H9 (cell line): ENCODE measurements at places on chromosomes 5 and 9. TPM values are rescaled to one million over a fixed set of nuclear protein-coding genes. Genes with fewer than 3 reads are reported as not detected.

Gene TERT
- total RNA-seq = 13.3 and 15.5 TPM in 2 replicates

DNA sequence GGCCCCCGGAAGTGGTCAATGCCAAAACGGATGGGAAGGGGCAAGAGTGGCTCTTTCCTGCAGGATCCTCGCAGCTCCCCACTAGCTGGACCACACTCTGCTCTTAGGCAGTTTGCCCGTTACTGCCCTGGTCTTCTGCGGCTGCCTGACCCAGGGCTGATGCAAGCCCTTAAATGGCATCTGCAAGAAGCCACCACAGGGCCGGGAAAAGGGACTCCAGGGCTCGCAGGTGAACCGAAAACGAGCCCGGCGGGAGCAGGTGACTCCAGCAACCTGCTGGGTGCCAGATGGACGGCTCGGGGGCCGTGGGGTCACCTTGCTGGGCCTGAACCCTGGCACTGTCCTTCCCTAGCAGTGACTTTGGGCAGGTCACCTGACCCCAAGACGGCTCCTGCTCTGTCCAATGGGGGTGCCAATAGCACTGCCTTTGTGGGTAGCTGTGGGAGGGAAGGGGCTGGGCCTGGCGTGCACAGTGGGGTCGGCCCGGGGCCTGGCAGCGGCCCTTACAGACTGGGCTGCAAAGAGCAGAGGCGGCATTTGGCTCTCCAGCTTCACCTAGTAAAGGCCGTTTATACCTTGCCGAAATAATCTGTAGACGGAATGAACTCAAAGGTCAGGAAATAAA lies 1.3 kb downstream of the TMEM250 start:
- DNase-seq = peak; percentile 41

GRCh38 chr9:20988061-20988460 lies 43.4 kb downstream of the HACD4 start:
- no peak for DNase-seq

DNA sequence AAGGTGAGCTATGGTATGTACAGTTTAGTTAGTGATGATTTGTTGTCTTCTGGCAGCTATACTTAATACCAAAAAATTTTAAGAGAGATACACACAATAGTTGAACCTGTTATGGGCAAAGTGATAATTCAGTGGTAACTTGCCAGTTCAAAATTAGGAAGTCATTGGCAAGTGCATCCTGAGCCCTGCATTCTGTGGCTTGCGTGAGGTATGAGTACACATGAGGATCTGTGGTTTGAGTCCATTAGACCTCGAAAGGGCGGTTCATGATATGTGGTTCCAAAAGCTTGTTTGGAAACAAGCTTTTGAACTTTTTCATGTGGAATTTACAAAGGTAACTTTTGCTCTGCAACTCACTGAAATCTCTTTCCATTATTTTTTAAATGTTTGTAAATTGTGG lies 47.0 kb downstream of the GPR21 start:
- DNase-seq = no peak

- DNase-seq = peak; percentile 71
Measured at GRCh38 chr5:64165500-64166200, at the start of gene RNF180. TSS of gene RNF180 (plus strand) at chr5:64165843. CDS start at chr5:64200808, 34,965 bp downstream.

DNA sequence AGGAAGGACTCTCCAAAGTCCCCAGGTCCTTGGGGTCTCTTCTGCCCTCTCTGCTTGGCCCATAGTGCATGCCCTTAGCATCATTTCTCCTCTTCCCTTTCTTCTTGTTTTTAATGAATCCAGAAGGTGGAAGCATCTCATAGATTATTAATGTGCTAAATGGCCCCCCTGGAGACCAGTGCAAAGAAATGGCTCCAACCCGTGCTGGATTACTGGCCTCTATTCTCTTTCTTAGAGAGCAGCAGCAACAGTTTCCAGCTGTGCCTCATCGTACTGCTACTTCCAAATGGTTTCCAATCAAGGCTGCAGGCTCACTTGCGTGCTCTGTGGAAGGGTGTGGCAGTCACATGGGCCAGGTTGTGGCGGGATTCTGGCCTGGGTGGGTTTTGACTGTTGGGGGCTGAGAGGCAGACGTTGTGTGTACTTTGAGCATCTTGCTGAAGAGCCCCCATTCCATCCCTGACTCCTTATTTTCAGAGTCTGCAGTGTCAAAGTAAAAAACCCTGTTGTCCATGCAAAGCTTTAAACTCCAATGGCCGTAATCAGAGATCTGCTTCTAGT lies 139.7 kb downstream of the GABBR2 start:
- DNase-seq = no peak

DNA sequence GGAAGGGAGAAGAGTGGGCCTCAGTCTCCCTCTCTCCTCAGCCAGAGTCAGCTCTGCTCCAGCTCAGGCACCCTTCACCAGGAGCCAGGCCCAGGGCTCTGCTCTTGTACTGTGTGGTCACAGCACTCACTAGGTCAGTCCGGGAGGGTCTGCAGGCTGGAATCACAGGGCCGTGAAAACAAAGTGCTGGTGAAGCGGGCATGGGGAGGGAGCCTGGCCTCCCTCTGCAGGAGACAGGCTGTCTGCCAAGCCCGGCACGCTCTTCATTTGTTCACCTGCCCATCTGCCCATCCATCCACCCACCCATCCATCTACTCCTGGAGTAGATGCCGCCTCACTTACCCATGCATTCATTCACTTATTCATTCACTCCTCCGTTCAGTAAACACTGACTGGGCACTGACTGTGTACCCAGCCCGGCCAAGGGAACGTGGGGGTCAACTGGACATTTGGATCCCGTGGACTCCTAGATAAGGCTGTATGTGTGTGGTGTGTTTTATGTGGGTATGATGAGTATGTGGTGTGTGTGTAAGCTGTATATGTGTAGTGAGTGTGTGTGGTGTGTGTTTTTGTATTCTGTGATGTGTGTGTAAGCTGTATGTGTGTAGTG lies 3.6 kb downstream of the SPAAR start:
- DNase-seq = no peak

Gene SPINK7
- not detected in 2 replicates for total RNA-seq

GRCh38 chr9:130682421-130683121 lies 11.0 kb upstream of the EXOSC2 start:
- DNase-seq = peak; percentile 79
